A549 treated with CORT108297 at 1 μM for 4 hours (cell line): ENCODE measurements at places on chromosomes 2 and 18. TPM values are rescaled to one million over a fixed set of nuclear protein-coding genes. Genes with fewer than 3 reads are reported as not detected.

Gene RTP5
- not detected in 5 replicates for total RNA-seq

Gene ZNG1B
- 39.2 to 50.0 TPM (median 40.4 TPM) in 5 replicates for total RNA-seq

Gene SCN2A
- 0.01 to 0.06 TPM (median 0.02 TPM) in 4 of 5 replicates, not detected in the other for total RNA-seq

Gene MBP
- 20.7 to 29.7 TPM (median 23.3 TPM) in 5 replicates for total RNA-seq

Gene FAM124B
- total RNA-seq: not detected in 5 replicates

Gene CHRND
- not detected in 5 replicates for total RNA-seq

Gene GAD1
- 0.53 to 0.67 TPM (median 0.61 TPM) in 5 replicates for total RNA-seq
